Stimulated activated memory B cell treated with anti-CD40 and anti-IgM and Interleukin-4, amounts not matched to agents 10 μg/mL and 1 μg/mL and 100 μg/mL, for 72 hours (primary cell): ENCODE measurements at places on chromosomes 6 and 20.

DNA sequence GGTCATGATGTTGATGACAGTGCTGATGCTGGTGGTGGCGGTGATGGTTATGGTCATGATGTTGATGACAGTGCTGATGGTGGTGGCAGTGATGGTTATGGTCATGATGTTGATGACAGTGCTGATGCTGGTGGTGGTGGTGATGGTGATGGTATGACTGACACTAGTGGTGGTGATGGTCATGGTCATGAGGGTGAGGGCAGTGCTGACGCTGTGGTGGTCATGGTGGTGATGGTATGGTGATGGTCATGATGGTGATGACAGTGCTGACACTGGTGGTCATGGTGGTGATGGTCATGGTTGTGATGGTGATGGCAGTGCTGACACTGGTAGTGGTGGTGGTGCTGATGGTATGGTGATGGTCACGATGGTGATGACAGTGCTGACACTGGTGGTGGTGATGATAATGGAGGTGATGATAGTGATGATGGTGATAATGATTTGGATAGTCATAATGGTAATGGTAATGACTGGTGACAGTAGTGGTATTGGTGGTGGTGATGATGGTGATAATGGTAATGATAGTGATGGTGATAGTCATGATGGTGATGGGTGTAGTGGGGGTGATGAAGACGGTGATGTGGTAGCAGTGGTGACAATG is 206.2 kb downstream of the CDH4 start:
- no peak for ATAC-seq

DNA sequence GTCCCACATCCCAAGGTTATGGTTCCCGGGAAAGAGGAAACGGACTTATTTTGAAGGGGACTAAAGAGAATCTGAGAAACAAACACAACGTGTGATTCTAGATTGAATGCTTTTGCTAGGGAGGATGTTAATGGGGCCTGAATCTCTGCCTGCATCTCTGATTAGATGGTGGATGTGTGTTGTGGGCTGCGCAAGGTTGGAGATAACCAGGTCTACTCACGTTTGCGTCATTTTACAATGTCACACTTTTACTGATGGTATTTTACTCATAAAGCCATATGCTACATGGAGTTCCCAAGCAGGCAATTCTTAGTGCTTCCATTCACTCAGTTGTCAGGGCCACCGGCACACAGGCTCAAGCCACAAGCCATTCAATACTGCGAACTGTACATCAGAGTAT is 23.2 kb upstream of the CCR6 start:
- no peak for ATAC-seq

DNA sequence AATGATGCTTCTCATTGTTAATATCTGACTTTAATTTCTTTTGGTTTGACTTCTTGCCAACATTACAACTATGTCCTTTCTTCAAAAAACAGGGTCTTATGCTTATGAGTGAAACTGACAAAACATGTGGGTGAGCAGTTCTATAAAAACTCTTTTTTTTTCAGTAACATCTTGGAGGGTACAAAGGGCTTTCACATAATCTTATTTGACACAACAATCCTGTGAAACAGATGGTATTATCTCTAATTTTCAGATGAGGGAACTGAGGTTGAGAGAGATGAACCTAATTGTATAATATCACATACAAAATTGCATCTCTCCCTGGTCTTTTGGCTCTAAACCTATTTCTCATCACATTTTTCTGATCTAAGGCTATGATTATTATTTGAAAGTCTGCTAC is 38.3 kb downstream of the MAPK14 start:
- ATAC-seq: no peak

DNA sequence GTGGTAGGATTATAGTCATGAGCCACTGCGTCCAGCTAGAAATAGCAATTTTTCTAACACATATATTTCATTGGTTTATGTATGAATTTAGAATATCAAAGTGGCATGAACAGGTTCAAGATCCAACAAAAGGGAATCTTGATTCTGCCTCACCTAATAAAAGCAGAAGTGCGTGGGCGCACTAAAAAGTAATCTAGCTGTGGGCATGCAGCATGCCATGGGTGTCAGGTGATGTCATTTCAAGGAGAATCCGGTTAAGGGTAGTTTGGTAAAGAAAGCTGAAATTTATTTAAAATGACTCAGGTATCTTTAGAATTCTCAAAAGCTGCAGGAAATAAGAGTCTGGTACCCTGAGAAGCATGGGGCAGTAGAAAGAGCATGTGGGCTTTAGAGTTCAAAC is 17.6 kb downstream of the LRRN4 start:
- ATAC-seq: no peak

DNA sequence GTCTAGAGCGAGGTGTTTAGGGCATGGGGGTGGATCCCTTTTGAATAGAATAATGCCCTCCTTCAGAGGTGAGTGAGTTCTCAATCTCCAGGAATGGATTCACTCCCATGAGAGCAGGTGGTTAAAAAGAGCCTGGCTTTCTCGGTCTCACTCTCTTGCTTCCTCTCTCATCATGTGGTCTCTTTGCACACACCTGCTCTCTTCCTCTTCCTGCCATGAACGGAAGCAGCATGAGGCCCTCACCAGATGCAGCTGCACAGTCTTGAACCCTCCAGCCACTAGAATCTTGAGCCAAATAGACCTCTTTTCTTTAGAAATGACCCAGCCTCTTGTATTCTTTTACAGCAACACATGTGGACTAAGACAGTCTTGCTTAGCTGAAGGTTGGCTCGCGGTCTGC is 119.3 kb downstream of the BMP7 start:
- no peak for ATAC-seq

GRCh38 chr20:1676650-1677049 is 19.1 kb upstream of the SIRPG start:
- no peak for ATAC-seq

- ATAC-seq: no peak
Measured at GRCh38 chr6:87366899-87367298, 22.3 kb downstream of the C6orf163 start.

GRCh38 chr6:17656092-17656491 is 50.6 kb downstream of the NUP153 start:
- ATAC-seq: no peak

DNA sequence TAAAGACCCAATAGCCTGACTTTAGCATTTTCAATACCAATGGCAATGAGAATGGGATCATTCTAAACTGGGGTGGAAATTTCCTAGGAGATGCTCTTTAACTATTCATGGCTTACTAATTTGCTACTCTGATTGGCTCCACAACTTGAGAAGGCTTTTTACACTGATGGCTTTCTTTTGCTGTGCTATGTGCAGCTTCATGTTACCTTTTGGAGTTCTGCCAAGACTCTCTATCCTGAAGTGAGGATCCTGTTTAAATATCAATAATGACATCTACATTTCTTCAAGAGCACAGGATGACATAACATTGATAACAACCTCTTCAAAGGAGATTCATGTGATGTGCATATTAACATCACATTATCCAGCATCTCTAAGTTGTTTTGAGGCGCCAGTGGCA is 43.4 kb upstream of the SIRPG start:
- ATAC-seq: no peak

DNA sequence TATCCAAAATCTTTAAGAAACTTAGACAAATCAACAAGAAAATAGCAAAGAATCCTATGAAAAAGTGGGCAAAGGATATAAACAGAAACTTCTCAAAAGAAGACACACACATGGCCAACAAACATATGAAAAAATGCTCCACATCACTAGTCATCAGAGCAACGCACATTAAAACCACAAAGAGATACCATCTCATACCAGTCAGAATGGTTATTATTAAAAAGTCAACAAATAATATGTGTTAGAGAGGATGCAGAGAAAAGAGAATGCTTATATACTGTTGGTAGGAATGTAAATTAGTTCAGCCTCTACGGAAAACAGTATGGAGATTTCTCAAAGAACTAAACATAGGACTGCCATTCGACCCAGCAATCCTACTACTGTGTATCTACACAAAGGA is 212.0 kb upstream of the DTNBP1 start:
- no peak for ATAC-seq

DNA sequence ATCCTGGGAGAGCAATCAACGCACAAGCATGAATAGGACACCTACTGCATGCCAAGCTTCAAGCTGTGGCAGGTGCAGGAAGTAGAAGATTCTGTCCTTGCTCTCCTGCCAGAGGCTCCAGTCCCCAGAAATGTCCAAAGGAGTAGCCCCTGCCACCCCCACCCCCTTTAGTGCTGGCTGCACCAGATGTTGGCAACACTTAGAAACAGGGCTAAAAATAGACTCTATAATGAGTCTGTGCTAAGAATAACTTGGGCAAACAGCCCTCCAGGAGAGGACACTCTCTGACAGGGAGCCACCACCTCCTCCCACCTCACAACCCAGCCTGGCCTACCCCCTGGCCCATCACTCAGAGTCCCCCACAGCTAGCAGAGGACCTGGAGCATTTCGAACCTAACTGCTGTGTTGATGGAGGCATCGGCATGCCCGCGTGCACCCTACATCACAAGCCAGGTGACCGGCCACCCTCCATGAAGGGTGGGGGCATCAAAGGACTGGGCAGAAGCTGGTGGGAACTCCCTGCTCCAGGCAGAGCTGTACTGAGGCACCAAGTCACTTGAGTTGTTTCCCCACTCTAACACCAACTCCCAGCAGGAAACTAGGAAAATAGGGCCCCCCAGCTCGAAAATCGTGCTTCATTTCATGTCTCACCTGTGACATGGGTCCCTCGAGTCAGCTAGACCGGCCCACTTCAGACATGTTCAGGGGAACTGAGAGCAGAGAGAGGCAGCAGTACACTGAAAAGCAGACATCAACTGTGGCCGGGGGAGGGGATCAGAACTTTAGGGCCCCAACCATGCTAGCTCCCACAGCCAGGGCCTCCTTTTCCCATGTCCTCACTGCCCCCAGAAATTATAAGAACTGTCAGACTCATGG is 18.7 kb downstream of the TFEB start:
- no peak for ATAC-seq

DNA sequence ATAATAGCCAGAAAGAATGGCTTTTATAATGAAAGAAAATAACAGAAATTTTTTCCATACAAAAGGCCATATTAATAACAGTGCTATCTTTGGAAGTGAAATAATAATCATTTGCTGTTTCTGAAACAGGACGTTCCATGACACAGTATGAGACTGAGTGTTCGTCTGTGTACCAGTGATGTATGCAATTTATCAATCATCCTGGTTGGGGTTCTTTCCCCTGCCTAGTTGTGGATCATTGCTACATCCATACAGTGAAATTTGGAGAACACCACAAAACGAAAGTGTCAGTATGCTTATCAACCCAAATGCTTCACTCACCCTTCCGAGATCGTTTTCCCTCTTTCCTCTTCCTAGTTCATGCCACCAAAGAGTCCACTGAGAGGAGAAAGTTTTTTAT is 151.4 kb upstream of the PRDM1 start:
- no peak for ATAC-seq

DNA sequence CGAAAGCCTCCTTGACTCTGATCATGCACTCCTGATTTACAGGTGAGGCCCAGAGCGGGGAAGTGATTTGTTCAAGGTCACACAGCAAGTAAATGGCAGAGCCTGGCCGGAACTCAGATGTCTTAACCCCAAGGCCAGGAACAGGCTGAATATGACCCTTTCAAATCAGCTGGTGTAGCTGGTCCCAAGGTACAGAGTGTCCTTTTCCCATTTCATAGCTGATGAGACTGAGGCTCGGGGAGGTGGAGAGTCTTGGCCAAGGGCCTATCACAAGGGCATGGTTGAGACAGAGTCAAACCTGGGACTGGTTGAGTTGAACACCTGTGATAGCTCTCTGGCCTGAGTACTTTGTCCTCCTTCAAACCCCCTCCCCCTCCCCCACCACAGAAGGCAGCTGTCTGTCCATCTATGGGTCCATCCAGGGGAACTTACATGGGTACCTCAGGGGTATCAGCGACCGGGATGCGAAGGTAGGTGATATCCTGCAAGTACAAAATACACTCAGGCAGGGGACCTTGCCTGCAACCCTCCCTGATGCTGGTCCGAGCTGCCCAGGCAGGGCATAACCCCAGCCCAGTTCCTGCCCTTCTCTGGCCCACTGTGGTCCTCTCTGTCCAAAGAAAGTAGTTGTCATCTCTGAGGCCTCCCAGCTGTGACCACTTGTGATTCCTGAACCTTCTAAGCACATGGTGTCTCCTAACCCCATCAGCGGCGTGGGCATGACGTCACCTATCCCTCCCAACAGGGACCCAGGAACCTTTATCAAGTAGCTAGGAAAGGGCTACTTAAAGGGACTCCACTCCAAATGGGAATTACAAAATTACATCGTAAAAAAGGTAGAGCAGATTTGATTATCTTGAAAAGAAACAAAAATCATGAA is 5.6 kb downstream of the DUSP15 start:
- ATAC-seq: no peak
